ENCODE measurements at places on chromosomes 1 and 21. TPM values are rescaled to one million over a fixed set of nuclear protein-coding genes. Genes with fewer than 3 reads are reported as not detected.
A peak's percentile ranks its signal among the peaks of the same experiment; 100 is the strongest.

DNA sequence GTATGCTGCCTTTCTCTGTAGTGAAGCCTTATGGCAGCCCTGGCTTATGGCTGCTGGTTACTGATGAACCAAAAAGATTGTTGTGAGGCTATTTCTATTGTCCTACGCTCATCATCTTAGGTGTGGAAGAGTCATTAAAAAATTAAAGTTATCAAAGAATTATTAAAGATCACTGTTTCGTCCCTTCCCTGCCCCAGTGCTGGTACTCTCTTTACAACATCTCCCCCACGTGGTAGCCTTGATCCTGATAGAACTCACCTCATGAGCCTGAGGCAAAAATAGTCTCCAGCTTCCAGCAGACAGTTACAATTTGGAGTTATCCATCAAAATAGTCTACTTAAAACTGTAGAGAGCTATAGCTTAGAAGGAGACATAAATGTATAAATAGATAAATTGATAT is 201.5 kb downstream of the S1PR1 start:
- DNase-seq, result no peak

GRCh38 chr21:37139902-37140301 is 66.8 kb downstream of the TTC3 start:
- DNase-seq, result no peak

- DNase-seq, result no peak
These were observed 703 bp downstream of the PUM1 start for GRCh38 chr1:31064718-31065309.

GRCh38 chr21:31289702-31290101 is 54.4 kb downstream of the TIAM1 start:
- DNase-seq, result no peak

DNA sequence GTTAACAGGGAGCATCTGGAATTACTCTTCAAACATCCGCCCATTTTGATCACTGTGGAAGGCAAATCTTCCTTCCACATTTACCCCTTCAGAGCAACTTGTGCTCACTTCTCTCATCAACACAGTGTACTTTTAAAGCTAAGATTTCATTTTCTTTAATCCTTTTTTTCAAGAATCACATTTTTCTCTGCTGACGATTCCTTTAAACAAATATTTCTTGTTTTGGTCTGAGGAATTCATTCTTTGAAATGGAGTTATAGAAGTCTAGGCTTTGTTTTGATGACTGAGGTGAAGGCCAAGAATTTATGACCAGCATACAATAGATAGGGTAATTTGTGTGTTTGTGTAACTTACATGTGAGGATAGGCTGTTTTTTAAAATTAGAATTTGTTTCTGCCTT is 25.6 kb downstream of the LRRC42 start:
- DNase-seq, result no peak

- no peak for DNase-seq
These were observed 29.8 kb downstream of the RASSF5 start for GRCh38 chr1:206537141-206537540.

- no peak for DNase-seq
These were observed 50.6 kb downstream of the UCK2 start for GRCh38 chr1:165877940-165878556.

DNA sequence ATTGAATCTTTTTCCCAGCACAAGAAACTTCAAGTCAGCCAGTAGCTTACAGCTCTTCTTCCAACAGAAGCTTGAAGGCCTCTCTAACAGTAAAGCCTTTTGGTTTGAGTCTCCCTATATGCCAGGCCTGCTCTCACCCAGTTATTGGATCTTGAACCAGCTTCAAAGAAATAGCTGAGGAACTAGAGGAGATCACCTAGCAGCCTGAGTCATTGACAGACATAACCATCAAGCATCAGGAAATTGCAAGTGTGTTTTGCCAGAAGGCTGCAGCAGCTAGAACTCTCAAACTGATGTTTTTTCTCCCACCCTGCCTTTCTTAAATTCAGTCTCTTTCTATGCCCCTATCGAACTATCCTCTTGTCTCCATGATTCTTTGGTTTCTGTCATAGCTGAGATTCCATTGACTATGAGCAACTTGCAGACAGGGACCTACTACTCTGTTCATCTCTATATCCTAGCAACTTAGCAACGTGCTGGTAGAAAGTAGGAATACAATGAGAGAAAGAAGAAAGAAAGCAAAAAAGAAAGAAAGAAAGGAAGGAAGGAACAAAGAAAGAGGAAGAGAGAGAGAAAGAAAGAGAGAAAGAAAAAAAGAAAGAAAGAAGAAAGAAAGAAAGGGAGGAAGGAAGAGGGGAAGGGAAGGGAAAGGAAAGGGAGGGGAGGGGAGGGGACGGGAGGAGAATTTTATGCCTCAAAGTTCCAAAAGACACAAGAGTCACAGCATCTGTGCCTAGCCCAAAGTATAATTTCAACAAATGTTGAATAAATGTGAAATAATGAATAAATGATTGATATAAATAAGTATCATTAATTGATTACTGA is 60.0 kb upstream of the FGGY start:
- no peak for DNase-seq

DNA sequence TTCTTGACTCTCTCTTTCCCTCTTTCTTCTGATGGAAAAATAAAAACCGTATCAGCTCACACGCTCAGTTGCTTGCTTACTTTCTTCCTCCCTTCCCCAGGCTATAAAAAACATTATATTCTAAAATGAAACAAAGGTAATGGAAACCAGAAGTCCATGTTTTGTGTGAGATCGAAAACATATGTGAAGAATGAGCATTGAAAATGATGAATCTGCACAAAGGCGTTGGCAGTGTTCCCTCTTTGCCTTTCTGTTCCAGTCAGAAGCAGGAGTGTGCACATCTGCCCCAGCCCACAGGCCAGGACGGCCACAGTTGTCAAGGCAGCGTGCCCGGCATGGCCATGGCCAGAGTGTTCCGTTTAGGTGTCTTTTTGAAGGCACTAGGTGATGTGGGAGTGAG is 185.3 kb upstream of the USP24 start:
- DNase-seq, result peak; percentile 87

Gene TRABD2B
- 1.5 TPM for total RNA-seq

Gene ALPL
- total RNA-seq, result 3.8 TPM

Gene TSPAN2
- 14.0 TPM for total RNA-seq

DNA sequence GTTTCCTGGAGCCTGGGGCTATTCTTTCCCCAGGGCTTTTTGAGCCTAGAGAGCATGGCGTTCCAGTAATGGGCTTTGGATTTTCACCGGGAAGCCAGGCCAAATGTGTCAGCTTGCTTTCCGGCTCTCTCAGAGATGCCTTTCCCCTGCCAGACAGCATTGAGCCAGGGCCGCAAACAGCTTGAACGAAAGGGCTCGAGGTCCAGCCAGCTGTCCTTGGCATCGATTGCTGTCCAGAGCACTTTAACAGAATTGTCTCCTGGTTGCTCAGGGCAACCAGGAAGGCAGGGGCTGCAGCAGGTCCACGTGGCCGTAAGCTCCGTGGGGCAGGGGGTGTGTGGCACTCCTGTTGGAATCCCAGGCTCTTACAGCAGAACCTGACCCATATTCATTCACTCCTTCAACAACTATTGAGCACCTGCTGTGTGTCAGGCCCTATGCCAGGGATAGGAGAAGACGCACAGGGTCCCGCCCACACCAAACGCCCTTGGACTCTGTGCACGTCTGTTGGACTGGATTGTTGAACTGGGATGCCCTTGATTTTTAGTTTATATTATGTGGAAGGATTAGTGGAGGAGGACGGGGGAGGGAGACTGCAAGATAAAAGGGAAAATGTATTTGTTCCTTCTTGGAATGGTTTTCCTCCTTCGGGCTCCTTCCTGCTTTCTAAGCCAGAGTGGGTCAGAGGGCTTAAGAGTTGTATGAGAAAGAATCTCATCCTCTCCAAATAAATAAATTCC is 38.7 kb upstream of the EFHD2 start:
- DNase-seq, result peak; percentile 88

Data from tongue (tissue), 3 donors.